ENCODE measurements at places on chromosomes 3 and 15. TPM values are rescaled to one million over a fixed set of nuclear protein-coding genes. Genes with fewer than 3 reads are reported as not detected.

The SCAANT1 gene
- total RNA-seq, result 1.7 TPM

DNA sequence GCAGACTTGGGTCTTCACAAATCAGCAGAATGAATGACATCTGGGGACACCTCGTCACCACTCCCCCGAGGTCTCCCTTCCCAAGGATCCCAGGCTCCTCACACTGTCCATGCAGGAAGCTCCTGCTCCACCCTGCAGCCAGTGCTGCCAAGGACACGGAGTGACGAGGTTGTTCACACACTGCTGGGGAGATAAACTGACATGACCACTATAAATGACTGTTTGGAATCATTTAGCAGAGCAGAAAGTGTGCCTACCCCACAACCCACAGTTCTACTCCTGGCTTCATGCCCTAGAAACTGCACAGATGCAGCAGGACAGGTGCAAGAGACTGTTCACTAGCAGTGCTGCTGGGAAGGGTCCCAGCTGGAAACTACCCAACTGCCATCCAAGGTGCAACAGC is 19.7 kb upstream of the PRSS50 start:
- DNase-seq, result no peak

DNA sequence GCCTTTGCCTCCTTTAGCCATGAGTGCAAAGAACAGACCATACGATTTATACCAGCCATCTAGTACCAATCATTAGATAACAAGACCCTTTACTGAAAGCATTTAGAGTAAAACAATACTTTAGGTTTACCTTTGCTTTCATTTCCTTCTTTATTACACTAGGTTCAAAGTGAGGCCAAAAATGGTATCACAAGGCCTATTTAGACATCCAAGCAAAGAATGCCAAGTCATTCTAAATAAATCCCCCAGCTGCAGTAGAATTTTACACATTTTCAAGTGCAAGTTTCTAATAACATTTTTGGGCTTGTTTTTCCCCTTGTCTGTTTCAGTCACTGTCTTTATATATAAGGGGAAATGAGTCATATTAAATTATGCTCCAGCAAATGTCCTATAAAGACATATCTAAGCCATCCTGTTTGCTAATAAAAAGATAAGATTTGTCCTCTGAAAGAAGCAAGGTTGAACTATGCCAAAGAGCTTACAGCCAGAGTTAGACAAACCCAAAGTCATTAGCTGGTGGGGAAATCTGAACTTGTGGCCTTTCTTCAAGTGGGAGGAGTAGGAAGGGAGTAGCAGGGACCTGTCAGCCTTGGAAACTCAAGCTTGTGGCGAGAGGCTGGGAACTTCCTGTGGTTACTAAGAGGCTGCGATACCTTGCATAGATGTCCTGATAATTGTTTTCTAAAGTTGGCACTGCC is 232.7 kb downstream of the MECOM start:
- no peak for DNase-seq

DNA sequence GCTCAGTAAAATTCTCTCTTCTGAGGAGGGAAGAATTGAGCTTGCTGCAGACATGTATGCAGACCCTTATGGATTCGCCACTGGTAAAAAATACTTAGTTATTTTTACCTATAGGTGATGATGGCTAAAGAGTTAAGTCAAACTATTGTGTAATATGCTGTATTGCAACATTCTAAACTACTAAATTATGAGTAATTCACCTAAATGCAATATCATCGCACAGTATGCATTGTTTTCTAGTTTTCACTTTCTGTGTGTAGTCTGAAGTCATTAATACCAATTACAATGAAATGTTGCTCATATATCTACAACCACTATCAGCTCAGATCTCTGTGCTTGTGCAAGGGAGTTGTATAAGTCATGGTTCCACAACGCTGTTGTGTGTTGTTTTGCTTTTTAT is 48.7 kb upstream of the ROBO2 start:
- no peak for DNase-seq

GRCh38 chr3:66037330-66037985 is 1.3 kb downstream of the MAGI1 start:
- no peak for DNase-seq

DNA sequence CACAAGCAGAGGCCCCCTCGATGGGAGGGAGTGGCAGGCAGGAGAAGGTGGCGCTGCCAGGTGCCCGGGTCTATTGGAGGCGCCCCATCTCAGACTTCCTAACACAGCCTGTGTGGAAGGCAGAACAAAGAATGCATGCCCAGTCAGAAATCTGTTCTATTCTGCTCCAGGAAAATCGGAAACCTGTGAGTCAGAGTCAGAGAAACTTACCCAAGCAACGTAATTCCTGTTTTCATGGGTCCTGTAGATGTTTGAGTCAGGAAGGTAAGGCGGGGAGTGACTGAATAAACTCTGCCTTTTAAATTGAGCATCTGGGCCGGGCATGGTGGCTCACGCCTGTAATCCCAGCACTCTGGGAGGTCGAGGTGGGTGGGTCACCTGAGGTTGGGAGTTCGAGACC is 13.7 kb downstream of the MAP6D1 start:
- DNase-seq, result no peak

DNA sequence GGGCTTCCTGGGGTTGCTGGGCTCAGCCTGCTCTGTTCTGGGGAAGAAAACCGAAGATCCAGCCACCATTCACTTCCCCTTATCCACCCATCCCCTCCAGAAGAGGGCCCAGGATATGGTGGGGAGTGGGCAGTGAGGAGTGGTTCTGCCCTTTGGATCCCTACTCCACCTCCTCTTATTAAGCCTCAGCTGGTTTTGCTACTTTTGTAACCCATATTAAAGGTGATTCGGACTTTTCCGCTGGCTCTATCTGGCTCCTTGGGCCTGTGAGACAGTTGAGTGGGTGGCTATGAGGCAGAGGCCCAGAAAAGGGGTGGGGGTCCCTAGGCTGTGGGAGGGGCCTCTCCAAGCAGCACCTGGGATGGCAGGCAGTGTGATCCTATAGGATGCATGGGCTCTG is 33.8 kb downstream of the NBEAL2 start:
- no peak for DNase-seq

The IGSF11 gene
- 1.6 TPM for total RNA-seq

The SCAMP5 gene
- total RNA-seq, result 4.3 TPM

The NR2E3 gene
- not detected for total RNA-seq

DNA sequence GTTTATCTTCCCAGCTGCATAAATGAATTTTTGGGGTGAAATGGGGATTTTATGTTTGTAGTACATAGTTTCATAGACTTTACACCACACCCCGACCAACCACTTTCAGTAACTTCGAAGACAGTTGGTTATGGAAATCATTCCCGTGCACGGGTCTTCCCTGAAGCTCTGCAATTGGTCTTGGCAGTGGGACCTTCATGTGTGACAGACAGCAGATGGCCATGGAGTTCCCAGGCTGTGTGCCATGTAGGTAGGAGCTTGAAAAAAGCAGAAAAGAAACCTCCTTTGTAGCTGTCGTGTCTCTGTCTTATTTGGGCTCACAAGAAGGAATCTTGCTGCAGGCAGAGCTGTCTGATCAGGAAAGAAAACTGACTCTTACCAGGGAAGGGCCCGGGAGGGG is 25.9 kb downstream of the EXOG start:
- no peak for DNase-seq

DNA sequence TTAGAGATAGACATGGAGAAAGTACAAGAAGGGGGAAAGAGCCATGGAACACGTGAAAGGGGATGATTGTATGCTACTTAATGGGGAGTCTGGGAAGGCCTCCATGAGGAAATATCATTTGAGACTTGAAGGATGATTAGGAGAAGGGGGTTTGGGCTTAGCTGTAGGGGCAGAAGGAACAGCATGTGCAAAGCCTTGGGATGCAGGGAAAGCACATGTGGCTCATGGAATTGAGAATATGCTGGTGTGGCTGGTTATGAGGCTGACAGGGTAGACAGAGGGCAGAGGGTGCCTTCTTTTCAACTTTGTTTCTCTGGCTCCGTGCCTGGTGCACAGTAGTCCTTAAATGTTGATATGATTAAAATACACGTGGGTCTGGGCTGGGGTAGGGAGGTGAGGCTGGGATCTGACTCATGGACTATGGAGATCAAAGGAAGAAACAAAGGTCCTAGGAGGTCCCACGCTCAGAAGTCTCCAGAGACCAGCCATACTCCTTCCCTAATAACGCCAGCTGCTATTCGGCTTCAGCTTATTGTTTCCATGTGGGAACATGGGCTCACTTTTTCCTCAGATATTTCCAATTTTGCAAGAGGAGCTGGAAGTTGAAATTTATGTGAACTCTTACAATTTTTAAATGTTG is 1.1 kb downstream of the GTF2E1 start:
- no peak for DNase-seq

The ST3GAL6 gene
- total RNA-seq, result 0.99 TPM

GRCh38 chr15:31259562-31260252 is 66.9 kb upstream of the KLF13 start:
- DNase-seq, result no peak

DNA sequence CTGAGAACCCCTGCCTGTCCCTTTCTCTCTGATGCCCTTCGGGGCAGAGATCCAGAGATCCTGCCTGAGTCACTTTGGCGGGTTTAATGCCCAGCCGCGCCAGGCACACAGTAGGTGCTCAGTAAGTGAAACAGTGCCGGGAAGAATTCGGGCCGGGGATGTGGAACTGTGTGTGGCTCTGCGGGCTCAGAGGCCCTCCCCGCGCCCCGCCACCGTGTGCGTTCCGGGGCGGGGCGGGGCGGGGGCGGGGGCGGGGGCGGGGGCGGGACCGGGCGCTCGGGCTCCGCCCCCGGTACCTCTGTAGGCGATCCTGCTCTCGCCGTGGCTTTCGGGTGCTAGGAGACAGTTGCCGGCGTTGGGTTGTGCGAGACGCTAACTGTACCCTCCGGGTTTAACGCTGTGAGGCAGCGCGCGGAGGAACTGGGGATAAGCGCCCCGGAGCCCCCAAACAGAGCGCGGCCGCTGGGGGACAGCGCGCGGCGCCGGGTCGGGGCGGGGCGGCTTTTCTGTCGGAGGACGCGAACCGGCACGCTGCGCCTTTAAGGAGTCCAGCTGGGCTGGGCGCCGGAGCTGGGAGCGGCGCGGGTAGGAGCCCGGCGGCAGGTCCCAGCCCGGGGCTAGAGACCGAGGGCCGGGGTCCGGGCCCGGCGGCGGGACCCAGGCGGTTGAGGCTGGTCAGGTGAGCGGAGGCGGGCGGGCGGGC is at the start of gene ABHD6:
Gene ABHD6, plus strand, starts transcription at position 555 of the 703 bp plus-strand sequence. CDS start 18,795 bp downstream, outside the sequence.
- peak; percentile 76 for DNase-seq

DNA sequence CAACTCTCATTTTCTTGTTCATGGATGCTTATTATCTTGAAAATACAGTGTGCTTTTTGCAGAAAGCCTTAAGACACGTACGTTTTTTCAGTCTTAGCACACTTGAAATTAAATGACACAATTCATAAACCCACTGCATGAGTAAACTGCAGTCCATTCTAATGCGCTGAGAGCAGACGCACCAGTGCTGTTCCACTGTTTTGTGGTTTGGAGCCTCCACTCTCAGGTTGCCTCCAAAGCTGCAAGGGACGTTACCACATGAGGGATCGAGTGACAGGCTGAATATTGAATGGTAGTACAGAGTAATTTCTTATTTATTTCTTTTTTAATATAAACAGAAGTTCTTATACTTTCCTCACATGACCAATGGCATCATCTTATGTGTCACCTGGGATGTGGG is 12.3 kb downstream of the IQCH start:
- DNase-seq, result no peak

The PGBD4 gene
- 3.3 TPM for total RNA-seq

- no peak for DNase-seq
Observed at GRCh38 chr3:178440043-178440442, 96.2 kb upstream of the KCNMB2 start.

The TMEM207 gene
- total RNA-seq, result not detected

The PTX3 gene
- 1.2 TPM for total RNA-seq

DNA sequence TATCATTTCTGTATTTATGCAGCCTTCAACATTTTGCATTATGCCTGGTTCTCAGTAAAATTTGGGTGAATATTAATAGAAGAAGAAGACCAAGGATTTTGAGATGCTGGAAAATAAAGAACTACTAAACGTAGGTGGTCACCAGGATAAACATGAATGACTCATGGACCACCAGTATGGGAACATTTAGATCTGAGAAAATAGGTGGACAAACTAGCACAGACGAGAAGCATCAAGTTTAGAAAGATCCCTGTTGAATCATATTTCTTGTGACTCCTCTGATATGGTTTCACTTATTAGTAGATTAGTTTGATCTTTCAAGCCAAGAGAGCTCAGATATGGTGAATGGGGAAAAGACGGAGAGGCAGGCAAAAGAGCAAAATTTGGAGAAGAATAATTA is 97.9 kb downstream of the RAP2B start:
- no peak for DNase-seq

- DNase-seq, result no peak
Observed at GRCh38 chr3:15309662-15310335, 22.6 kb downstream of the SH3BP5 start.

DNA sequence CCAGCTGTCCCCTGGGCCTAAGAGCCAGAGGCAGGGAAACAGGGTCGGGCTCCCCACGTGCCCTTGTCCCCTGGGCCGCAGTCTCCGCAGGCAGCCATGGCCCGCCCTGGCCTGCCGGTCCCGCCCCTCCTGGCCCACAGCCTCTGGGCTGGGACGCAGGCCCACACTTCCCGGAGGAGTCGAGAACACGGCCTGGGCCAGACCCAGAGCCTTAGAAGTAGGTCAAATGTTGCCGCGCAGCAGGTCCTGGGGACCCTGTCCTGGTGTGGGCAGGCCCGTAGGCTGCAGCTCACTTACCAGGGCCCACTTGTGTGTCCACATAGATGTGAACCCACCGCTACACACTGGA is 4.3 kb upstream of the MYL3 start:
- DNase-seq, result no peak

The TM4SF4 gene
- total RNA-seq, result not detected

DNA sequence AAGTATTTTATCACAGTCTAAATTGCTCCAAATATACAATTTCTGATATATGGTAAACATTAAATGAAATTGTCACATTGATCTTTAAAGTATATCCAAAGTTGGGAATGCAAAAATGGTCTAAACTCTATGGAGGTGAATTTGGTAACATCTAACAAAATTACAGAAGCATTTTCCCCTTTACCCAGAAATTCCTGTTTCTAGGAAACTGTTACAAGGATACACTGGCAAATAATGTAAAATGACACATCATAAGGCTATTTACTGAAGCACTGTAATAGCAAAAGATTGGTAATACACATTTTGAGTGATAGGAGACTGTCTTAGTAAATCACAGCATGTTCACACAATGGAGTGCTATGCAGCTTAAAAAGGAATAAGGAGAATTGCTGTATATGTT is 50.0 kb upstream of the SLCO2A1 start:
- DNase-seq, result no peak

DNA sequence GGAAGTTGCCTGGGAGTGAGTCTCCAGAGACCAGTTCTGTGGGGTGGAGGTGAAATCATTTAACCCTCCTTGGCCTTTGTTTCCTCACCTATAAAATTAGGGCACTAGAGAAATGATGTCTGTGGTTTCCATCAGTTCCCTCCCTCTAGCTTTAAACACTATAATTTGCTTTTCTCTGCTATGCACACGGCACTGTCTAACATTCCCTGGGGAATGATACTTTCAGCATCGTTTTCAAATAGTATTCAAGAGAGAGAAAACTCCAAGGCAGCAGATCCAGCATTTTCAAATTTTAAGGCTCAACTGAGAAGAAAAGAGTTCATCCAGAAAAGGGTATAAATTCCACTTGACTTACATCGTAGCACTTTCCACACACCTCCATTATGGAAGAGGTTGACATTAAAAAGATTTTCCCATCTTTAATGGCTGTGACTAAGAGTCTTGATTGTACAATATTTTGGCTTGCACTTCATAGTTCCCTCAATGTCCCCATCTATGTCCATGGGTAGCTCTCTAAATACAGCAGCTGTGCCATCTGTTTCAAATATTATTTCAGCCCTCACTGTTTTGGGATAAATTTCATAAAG is 137.7 kb upstream of the ZPLD1 start:
- DNase-seq, result no peak

GRCh38 chr3:131349946-131350347 is 31.6 kb upstream of the NUDT16 start:
- no peak for DNase-seq
